ENCODE measurements at places on chromosomes 6 and 20.

DNA sequence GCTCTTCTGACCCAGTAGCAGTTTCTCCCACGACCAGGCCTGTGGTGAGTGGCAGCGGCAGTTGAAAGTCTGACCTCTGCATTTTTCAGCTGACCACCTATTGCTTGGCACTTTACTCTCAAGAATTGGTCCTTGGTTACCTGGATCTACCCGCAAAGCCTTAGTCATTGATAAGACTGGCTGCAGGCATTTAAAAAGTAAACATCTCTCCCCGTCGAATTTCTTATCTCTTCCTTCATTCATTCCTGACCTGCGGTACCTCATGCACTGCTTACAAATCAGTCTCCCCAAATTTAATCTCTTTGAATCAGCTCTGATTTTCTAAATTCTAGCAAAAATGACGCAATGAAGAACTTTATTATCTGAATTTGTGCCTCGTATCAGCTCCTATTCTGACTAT lies 26.1 kb upstream of the IPCEF1 start:
- DNase-seq: no peak

GRCh38 chr20:3084283-3084985 lies at the start of gene AVP:
AVP (minus strand) TSS chr20:3084724; CDS start chr20:3084674, 50 bp downstream.
- no peak for DNase-seq

- no peak for DNase-seq
These were observed 58.6 kb downstream of the TINAG start for GRCh38 chr6:54366667-54367327.

GRCh38 chr6:49698478-49698877 lies 14.9 kb downstream of the CRISP2 start:
- DNase-seq: no peak

DNA sequence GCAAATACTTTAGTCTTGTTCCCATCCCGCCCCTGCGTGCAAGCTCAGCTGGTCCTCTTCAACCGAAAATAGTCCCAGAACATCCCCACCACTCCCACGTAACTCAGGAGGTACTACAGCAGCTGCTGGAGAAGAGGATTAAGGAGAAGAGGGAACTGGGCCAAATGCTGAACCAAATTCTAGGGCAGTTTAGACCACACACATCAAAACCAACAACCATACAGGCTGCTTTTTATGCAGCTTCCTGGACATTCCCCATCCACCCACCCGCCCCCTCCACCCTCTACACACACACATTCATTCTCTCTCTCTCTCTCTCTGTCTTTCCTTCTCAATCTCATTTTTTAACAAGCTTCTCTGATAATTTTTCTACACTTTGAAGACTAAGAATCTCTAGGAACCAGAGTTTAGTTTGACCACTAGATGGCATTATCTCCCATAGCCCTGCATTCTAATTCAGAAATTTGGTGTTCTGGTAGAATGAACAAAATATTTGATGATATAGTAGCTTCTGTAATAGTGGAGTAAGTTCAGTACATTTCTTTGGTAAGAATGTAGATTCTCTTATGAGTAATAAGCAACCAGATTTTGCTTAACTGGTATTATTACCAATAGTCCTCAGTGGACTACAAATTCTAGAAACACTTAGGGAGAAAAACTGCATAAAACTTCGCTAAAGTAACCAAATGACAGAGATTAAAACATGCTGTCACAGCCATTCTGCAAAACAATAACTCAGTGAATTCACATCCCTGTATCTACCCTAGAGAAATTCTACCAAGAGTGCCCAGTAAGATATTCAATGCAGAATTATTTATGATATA lies 52.1 kb upstream of the BEND6 start:
- no peak for DNase-seq

DNA sequence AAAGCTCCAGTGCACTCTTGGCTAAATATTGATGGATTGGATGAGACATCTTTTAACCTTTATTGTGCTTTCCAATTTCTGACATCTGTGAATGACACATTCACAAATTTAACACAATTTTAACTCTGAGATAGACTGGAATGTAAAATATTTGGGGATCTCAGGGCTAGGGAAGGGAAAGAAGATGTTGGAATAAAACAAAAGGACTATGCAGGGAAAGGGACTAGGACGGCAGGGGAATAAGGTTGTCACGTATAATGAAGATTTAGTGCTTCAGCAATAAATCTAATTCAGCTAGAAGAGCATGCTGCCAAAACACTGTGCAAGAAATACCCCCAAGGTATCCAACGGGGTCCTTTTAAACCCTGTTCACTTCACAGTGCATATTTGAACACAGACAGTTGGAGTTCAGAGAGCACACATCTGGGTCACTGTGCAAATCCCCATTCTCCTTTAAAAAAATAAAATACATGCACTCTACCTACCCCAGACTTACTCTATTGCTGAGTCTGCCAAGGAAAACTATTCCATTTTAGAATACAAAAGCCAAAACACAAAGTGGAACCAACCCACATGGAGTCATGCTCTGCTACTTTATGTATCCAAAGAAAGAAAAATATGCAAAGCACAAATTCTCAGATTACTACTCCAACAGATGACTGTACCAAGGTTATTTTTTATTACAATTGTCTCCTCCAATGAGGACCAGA lies 151.0 kb upstream of the RSPO3 start:
- no peak for DNase-seq

- no peak for DNase-seq
These were observed 32.7 kb downstream of the CD109 start for GRCh38 chr6:73728548-73729205.

DNA sequence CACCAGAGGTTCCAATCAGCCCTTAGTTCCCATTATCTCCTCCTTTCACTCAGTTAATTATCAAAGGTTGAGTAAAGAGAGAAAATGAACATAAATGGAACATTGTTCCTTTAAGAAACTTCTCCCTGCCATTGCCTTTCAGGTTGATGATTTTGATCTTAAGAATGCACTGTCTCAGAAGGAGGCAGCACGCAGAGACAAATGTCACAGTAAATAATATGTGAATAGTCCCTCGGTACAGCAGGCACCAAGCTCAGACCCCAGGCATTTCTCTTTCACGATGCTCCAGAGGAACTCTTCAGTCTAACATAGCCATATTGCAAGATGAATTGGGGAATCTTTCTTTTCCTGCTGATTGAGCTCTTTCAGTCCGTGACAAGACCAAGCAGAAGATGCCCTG lies 435.3 kb upstream of the SPTLC3 start:
- DNase-seq: no peak

GRCh38 chr20:20368418-20369249 lies 730 bp downstream of the INSM1 start:
- DNase-seq: peak; percentile 58

- DNase-seq: peak; percentile 26
These were observed 1.8 kb upstream of the KCNQ5 start for GRCh38 chr6:72619883-72620696.

- no peak for DNase-seq
These were observed 111.3 kb downstream of the BTBD9 start for GRCh38 chr6:38528196-38528965.

DNA sequence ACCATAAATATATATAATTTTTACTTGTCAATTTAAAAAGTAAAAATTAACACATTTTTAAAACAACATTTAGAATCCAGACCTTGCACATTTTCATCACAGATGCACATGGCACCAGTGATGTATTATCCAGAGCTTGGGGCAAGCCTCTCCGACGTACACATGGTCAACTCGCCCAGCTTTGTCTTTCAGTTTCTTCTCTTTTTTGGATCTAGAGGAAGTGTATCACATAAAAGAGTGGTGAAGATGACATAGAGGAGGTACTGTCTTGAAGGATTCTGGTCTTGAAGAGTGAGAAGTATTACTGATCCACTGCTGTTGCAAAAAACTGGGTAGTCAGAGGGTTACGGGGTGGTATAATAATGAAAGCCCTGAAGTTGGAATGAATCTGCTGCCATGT lies 46.9 kb upstream of the TAB2 start:
- no peak for DNase-seq

GRCh38 chr6:75758061-75758460 lies 9.0 kb downstream of the MYO6 start:
- DNase-seq: no peak

DNA sequence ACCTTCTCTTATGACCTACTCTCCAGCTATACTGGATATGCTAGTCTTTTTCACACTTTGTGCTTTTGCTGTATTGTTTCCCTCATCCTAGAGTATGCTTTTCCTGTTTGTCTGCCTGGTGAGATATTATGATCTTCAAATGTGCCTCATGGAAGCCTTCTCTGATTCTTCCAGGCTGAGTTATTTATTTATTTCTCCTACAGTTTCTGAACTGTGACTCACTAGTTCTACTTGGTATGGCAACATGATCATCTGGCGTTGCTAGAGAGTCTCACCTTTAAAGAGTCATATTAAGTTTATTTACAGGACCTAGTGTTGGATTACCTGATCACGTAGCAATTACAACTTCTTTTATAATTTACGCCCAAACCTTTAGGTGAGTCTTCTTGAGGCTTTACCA lies 81.2 kb upstream of the HDAC2 start:
- no peak for DNase-seq

DNA sequence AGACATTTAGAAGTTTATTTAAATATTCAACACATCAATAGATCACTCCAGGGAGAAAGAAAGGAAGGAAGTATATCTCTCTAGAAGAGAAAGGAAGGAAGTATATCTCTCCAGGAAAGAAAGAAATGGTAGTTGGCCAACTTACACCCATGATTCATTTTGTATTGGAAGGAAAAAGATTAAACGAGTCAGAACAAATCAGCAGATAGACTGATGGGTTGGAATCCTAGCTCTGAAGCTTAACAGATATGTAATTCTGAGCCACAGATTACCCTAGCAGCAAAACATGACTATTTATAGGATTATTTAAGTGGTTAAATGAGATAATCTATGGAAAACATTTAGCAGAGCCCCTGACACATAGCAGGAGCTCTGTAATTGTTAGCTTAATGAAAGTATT lies 27.1 kb downstream of the COL12A1 start:
- no peak for DNase-seq

- DNase-seq: peak; percentile 44
These were observed 85.3 kb downstream of the LINC00237 start for GRCh38 chr20:21020659-21021471.

GRCh38 chr20:1909097-1909496 lies 13.9 kb downstream of the SIRPA start:
- no peak for DNase-seq

GRCh38 chr20:53768329-53768728 lies 174.7 kb upstream of the ZNF217 start:
- no peak for DNase-seq

GRCh38 chr6:122818866-122819265 lies 29.8 kb downstream of the SMPDL3A start:
- DNase-seq: no peak

DNA sequence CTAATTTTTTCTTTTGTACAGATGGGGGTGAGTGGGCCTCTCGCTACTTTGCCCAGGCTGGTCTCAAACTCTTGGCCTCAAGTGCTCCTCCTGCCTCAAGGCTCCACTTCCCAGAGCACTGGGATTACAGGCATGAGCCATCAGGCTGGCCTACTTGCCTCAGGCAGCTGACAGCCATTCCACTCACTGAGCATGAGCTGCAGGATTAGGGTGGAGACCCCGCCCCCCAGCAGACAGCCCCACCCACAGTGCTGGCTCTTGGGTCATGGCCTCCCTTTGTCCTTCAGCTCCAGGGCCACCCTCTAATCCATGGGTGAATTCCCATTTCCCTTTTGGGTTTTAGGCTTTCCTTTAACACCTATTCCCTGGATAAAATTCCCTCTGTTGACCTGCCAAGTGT lies 82.1 kb downstream of the BFSP1 start:
- DNase-seq: no peak

- DNase-seq: no peak
These were observed 17.1 kb upstream of the RPN2 start for GRCh38 chr20:37161830-37162549.

DNA sequence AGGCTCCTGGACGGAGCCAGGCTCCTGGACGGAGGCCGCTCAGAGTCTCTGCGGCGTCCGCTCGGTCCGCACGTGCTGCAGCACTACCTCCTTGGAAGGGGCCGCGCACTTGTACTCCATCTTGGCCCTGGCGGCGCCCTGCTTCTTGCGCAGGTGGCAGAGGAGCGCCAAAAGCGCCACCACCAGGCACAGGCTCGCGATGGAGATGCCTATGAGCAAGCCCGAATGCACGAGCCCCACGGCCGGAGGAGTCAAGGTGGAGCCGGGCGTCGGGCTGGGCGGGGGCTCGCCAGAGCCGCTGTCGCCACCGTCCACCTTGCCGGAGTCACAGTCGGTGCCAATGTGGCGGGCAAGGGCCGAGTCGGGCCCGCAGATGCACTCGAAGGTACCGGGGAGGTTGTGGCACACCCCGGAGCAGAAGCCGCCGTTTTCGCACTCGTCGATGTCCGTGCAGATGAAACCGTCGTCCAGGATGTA lies 1.7 kb downstream of the THBD start:
- peak; percentile 4 for DNase-seq
